Heart left ventricle (tissue), 16 donors: ENCODE measurements at places on chromosomes 12 and 14. TPM values are rescaled to one million over a fixed set of nuclear protein-coding genes. Genes with fewer than 3 reads are reported as not detected.

- H3K27ac ChIP-seq, result no peak overlapping the region
- H3K27me3 ChIP-seq, result no peaks in the 10 kb centered on the region
These were observed 20.1 kb downstream of the SERPINA3 start for GRCh38 chr14:94632305-94632590.

- no peak overlapping the region for H3K27ac ChIP-seq
- no peak overlapping the region for H3K4me3 ChIP-seq
- no peaks in the 10 kb centered on the region for H3K27me3 ChIP-seq
- no peaks in the 10 kb centered on the region for H3K36me3 ChIP-seq
These were observed 140.8 kb downstream of the DUSP6 start for GRCh38 chr12:89211456-89211855.

DNA sequence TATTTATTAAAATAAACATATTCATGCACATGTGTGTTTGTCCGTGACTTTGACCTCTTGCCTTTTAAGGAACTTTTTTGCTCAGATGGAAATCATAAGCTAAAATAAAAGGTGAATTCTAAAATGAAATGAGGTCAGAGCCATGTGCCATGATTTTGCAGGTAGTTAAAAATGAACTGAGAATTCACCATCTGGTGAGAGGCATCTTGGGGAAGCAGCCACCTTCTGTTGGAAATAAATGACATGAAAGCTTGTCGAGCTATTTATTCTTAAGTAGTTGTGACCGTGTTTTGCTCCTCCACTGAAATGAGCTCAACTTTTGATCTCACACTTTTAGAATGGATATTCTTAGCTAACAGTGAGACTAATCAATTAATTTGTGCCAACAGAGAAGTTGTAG lies 56.8 kb upstream of the CNOT2 start:
- no peaks in the 10 kb centered on the region for H3K27me3 ChIP-seq
- H3K27ac ChIP-seq, result no peak overlapping the region
- DNase-seq, result no peak
- H3K36me3 ChIP-seq, result no peaks in the 10 kb centered on the region

- no peaks in the 10 kb centered on the region for H3K36me3 ChIP-seq
- DNase-seq, result no peak
- H3K27me3 ChIP-seq, result no peaks in the 10 kb centered on the region
- no peaks in the 10 kb centered on the region for H3K4me1 ChIP-seq
These were observed 4.9 kb downstream of the ST8SIA1 start for GRCh38 chr12:22329621-22330020.

- peaks cover 45% of the 10 kb centered on the region for H3K4me1 ChIP-seq
- H3K27me3 ChIP-seq, result no peaks in the 10 kb centered on the region
- H3K36me3 ChIP-seq, result peaks cover 31% of the 10 kb centered on the region
These were observed 430 bp upstream of the SP1 start for GRCh38 chr12:53379389-53380103.

DNA sequence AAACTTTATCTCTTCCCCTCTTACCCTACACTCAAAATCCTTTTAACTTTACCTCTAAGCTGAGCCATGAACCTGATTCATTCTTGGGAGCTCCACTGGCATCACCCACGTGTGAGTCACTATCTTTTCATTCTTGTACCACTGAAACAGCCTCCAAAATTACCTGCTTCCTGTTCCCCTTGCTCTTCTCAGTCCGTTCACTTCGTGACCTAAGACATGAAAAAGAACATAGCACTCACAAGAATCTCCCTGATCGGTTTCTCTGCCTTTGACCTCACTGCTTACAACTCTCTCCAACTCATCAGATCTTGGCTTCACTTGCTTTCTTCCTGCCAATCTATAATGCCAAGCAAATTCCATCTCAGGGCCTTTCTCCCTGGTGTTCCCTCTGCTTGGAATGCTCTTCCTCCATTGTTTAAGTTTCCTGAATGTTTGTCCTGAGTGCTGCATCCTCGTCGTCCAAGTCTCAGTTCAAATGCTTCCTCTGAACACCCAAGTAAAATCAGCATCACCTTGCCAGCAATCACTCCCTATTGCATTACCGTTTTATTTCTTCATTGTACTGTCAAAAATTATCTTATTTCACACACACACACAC lies 9.2 kb downstream of the GLIPR1 start:
- H3K27me3 ChIP-seq, result no peaks in the 10 kb centered on the region
- no peak for DNase-seq
- no peaks in the 10 kb centered on the region for H3K36me3 ChIP-seq
- no peak overlapping the region for H3K27ac ChIP-seq
- H3K4me3 ChIP-seq, result no peak overlapping the region

DNA sequence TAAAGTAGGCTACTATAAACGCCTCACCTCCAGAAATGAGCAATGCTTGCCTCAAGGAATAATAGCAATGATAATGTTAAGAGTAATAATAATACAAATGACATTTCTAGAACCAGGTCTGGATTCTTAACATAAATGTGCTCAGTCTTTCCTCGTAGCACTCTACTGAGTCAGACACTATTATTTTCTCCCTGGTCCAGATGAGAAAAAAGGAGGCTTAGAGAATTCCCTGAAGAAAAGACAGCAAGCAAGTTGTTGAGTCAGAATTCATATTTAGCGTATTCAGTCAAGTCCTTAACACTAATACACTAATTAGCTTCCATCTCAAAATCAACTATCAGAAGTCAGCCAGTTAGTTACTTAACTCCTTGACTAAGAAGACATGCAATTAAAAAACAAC lies 13.2 kb downstream of the KCNC2 start:
- no peak overlapping the region for H3K4me3 ChIP-seq
- H3K27me3 ChIP-seq, result no peaks in the 10 kb centered on the region
- no peaks in the 10 kb centered on the region for H3K4me1 ChIP-seq
- no peak overlapping the region for H3K27ac ChIP-seq
- no peak for DNase-seq
- no peaks in the 10 kb centered on the region for H3K36me3 ChIP-seq

- H3K4me1 ChIP-seq, result peaks cover 14% of the 10 kb centered on the region
- no peaks in the 10 kb centered on the region for H3K36me3 ChIP-seq
- no peak overlapping the region for H3K4me3 ChIP-seq
These were observed 17.1 kb downstream of the CCDC85C start for GRCh38 chr14:99586761-99587459.

DNA sequence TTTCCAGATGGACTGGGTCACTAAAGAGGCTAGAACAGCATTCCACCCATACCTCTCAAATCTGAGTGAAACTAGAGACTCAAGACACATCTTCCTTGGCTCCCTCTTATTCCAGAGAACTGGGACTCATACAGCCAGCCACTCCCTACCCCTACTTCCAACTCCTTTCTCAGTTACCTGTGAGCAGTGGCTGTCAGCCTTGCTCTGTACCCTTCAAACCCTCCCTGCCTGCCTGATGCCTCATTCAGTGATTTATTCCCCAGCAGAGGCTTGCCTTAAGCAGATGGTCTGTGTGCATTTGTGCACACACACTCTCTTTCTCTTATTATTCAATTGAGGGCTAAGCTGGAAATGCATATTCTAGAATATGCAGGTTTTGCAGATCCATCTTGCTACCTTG lies 14.6 kb downstream of the GPR84 start:
- H3K4me1 ChIP-seq, result peaks cover 26% of the 10 kb centered on the region
- H3K4me3 ChIP-seq, result no peak overlapping the region
- no peaks in the 10 kb centered on the region for H3K27me3 ChIP-seq
- no peak for DNase-seq
- H3K36me3 ChIP-seq, result peaks cover 70% of the 10 kb centered on the region

Gene ANO4
- total RNA-seq, result not detected

Gene FBXL14
- total RNA-seq, result 6.4 TPM

Gene SLC38A1
- 98.4 TPM for total RNA-seq

Gene PTCSC3
- not detected for total RNA-seq
